ENCODE measurements at places on chromosomes 11 and 22.

DNA sequence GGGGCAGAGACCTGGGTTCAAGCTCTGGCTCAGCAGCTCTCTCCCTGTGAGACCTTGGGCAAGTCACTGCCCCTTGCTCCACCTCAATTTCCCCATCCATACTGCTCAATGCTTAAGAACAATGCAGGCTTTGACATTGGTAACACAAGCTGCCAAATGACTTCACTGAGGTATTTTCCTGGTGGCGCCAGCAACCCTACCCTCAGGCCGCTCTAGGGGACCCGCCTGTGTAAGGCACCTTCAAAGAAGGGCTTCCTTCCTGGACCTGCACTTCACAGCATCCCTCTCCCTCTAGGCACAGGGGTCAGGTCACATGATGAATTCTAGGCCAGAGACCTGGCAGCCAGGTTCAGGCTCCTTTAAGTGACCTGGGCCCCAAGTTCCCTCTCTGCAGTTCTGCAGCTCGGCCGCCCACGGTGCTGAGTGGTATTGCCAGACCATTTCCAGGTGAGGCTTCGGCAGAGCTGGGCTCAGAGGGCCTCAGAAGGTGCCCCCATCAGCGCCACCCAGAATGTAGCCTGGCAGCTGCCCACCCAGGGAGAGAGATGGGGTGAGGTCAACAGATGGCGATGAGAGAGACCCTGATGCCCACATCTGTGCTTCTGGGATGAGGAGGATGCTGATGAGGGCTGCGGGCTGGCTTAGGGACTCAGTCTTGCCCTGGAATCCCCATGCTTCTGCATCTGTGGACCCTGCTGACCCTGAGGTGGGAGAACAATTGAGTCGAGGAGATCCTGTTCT is 4.5 kb downstream of the WNT11 start:
- no peak for DNase-seq

DNA sequence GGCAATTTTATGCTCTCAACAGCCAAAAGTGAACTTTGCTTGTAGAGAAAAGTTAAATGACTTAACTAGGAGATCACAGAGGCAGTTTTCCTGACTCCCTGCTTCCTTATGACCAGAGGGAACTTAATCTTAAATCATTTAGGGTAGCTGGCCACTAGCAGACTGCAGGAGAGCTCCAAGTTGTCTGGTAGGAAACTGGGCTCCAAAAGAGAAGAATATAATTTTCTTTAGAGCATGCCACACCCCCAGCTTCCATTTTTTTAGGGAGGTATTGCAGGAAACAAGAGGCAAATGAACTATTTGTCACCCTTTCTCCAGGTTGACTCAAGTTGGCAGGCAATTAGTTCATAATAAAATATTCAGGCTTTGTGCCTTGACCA is 2.6 kb downstream of the METTL15 start:
- DNase-seq: no peak

DNA sequence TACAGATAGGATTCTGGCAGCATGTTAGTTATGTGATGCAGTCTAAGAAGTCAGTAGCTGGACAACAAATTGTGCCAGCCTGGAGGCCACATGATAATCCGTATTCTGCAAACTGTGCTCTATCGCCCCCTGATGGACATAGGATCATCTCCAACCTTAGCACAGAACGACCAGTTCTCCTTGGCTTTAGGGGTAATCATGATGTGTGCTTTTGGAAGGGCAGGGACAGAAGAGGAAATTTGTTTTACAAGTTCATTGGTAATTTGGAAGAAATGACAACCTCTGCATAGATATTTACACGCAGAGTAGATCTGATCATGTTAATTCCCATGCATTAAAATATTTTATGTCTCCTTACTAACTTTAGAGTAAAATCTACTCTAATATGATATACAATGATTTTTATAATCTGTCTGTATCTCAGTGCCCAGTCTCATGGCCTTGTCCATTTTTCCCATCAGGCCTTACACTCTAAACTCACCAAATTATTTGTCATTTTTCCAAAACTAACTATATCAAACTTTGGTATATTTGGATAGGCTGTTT is 12.1 kb downstream of the OR10D3 start:
- DNase-seq: peak; percentile 56

DNA sequence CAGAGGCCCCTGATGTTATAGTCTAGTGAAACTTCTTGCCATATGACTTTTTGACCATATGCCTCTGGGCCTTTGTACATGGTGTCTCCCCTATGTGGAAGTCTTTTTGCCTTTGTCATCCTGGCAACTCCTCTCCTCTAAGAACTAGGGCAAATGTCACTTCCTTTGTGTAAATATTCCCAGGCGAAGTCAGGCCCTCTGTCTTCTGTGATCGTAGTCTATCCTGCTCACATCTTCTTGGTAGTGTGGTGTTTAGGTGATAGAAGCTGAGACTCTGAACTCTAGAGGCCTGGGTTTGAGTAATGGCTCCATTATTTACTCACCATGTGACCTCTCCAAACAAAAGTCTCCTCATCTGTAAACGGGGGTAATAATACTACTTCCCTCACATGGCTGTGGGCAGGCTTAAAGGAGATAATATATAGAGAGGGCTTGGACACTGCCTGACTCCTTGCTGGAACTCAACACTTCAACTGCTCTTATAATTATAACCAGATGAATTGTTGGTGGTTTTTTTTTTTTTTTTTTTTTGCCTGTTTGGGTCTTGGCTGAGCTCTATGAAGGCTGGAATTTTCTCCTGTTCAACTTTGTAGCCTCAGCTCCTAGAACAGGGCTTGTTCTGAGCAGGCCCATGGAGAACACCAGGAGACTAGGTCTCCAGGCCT is 43.8 kb downstream of the INSC start:
- no peak for DNase-seq

GRCh38 chr11:79362821-79363220 is 78.0 kb downstream of the TENM4 start:
- DNase-seq: no peak

GRCh38 chr11:104490182-104490581 is 326.2 kb upstream of the PDGFD start:
- no peak for DNase-seq

- DNase-seq: no peak
Observed at GRCh38 chr22:42769574-42770447, 49.1 kb upstream of the A4GALT start.

DNA sequence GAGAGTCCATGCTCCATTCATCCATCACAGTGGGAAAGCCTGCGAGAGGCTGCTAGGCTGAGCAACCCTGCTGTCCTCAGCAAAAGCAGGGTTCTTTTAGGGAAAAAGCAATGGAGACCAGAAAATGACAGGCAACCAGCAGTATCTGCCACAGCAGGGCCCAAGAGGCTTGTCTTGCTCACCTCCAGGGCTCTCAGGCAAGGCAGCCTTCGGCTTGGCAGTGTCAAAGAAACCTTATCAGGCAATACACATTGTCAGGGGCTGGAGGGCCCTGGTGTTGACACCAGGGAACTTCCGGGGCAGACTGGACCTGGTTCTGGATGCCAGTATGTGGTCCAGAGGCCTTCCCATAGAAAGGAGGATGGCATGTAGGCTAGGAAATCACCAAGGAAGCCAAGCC is 10.2 kb upstream of the TLCD5 start:
- no peak for DNase-seq

DNA sequence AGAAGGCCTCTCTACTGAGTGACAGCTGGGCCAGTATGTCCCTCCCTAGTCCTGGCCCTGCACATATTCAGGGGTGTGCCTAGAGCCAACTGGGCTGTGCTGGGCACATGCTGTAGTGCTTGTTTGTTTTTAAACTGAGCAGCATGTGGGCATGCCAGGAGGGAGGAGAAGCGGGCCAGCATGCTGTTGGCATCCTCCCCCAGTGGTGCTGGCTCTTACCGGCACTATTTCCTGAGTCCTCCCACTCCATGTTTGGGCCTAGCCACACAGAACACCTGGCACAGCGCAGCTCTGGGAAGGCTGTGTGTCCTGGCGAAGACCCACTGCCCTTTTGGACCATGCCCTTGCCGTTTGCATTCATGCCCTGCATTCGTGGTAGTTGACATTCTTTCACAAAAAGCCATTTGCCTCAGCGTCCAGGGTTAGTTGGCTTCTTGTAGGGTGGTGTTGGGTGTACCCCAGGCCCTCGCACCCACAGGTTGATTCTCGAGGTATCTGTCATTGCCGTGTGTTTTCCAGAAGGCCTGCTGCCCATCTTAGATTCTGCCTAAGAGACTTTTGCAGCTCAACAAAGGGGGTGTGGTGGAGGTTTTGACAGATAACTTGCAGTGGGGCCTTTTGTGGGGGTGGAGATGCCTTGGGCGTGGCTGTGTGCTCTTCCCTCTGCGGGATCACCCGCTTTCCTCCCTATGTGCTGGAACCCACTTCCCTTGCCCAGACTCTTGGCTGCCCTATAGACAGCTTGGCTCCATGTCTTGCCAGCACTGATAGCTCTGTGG is 13.6 kb downstream of the DGCR8 start:
- DNase-seq: no peak
